ENCODE measurements at places on chromosomes 4 and X.

DNA sequence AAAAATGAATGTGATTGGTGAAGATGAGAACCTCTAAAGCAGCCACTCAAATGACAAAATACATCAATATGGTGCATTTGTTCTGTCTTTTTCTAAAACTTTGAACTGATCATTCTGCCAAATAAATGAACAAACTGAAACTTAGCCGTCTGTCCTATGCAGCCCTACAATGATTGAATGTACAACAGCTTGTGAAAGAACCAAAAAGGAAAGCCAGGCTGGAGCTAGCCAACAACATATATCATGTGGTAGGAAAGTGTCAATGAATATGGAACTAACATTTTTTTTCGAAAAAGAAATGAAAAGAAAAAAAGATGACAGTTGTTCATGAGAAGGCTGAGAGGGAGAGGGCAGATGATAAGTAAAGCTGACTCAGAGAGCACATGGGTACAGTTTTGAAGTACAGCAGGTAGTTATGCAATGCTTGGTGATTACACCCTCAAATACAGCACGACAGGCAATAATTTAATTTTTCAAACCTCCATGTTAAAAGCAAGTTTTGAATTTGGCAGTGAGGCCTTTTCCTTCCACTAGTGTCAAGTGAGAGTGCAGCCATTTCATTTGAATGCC is 21.2 kb upstream of the SLC7A11 start:
- no peak for DNase-seq

DNA sequence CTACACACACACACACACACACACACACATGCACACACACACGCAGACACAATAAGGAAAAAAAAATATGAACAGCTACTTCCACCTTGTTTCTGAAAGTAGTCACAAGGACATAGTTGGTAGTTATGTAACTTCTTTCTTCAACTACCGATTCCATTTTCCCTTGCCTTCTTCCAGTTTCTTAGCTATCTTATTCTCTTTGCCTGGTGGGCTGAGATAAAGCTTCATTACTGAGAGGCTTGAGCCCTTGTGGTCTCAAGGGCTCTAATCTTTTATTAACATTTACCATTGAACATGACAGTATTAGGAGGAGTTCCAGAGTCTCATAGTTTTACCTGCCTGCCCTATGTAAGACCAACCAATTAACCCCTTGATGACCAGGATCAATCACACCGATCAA is 8.9 kb upstream of the SMIM10 start:
- no peak for DNase-seq

GRCh38 chrX:40871385-40872082 is 136.2 kb upstream of the MED14 start:
- no peak for DNase-seq

- no peak for DNase-seq
These were observed 10.3 kb downstream of the HADH start for GRCh38 chr4:107999932-108000539.

DNA sequence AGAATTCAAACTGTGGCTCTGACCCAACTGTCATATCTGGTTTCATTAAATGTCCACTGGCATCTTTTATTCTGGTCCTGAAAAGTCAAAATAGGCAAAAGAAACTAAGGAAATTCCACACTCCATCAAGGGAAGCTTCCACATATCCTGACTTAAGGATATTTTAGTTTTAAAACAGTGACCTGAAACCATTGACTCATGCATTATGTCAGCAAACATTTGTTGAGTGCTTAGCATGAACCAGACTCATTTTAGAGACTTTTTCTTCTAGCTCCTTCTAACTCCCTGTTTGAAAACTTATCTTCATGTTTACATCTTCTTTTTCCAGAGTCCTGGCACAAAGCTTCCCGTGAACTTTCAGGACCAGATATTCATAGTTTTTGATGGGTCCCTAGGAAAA is 6.9 kb upstream of the CXCL1 start:
- no peak for DNase-seq

- peak; percentile 72 for DNase-seq
These were observed 108.4 kb downstream of the DOCK11 start for GRCh38 chrX:118603981-118604380.

DNA sequence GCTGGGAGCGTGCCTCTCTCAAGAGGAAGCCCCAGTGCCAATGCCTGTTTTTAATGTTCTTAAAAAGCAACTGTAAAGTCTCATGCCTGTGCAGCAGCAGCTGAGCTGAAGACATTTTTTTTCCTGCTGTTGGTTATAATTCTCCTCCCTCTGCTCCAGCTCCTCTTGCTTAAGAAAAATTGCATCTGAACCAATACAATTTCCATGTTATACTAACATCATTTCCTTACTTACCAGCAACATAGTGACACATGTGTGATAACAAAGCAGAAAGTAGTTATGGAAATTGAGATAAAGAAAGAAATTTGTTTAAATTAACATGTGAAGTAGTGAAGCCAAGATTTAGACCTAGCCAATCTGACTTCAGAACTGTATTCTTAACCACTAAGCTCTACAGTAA is 101.4 kb downstream of the TBC1D19 start:
- DNase-seq: no peak

GRCh38 chr4:37678624-37679023 is 7.6 kb downstream of the RELL1 start:
- no peak for DNase-seq

GRCh38 chr4:140257461-140258305 is 103.7 kb upstream of the MAML3 start:
- DNase-seq: no peak

- DNase-seq: no peak
These were observed 79.7 kb downstream of the VMA21 start for GRCh38 chrX:151476604-151477303.

- no peak for DNase-seq
These were observed 383 bp upstream of the TBC1D19 start for GRCh38 chr4:26583538-26583864.

DNA sequence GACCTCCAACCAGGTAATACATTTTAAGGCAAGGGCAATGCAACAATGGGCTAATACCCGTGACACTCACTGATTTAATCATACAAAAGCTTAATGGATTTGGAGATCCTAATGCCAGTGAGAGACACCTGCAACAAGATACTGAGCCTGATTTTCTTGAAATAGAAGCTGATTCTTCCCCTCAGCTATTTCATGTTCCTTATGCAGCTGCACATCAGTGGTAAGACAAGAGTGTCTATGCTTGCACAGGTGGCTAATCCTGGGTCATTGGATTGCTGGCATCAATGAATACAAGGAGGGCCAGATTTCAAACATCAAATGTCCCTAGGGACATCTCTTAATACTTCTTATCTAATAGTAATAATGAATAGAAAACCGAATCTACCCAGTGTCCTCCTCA is 139.7 kb downstream of the PPARGC1A start:
- DNase-seq: no peak

DNA sequence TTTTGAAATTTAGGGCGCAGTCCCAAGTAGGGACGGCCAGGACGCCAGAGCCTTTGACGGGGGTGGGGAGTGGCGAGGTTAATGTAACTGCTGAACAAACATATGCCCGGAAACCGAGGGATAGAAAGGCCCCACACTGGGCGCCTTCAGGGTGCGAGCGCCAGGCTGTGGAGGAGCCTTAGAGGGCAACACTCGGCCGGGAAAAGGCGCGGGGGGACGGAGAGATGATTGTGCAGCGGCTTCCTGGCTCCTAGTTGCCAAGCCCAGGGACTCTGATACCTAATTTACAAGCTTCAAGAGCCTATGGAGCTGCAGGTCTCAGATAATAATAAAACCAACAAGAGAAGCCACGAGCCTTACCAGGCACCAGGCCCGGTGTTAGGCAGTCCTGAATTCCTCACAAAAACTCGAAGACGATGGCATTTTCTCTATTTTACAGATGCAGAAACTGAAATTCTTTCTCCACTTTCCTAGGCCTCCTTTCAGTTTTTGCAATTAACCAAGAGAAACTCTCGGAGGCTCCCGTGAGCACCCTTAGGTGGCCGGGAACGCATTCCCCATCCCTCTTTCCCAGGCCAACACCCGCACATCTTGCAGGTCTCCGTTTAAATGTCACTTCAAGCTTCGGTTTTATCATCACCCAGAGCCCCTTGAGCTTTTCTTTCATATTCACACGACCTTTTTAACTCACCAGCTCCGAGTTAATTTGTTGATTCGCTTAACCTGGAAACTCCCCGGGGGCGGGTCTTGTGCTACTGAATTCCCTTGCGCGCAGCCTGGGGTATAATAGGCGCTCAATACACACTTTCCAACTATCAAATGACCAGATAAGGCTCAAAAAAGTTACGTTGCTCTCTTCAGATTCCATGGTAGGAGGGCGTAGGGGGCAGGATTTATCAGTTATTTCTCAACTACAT is 6.4 kb upstream of the GSX2 start:
- no peak for DNase-seq

- DNase-seq: no peak
These were observed 109.2 kb upstream of the OTUD4 start for GRCh38 chr4:145289403-145290076.

DNA sequence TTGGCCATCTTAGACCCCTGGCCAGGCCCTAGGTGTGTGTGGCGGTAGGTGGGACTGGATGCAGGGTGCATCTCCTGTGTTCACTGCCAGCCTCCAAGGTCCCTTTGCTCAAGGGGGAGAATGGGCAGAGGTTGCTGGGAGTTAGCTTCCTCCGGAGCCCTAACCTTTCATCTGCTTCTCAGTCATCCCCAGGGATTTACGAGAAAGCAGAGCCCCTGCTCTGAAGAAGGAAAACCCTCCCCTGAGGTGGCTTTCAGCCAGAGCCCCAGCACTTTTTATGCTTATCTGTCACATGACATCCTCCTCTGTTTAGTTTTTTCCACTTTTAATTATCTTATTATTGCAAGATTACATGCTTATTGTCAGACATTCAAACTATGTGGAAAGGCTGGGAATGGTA is 44.9 kb upstream of the DDX3X start:
- DNase-seq: no peak

DNA sequence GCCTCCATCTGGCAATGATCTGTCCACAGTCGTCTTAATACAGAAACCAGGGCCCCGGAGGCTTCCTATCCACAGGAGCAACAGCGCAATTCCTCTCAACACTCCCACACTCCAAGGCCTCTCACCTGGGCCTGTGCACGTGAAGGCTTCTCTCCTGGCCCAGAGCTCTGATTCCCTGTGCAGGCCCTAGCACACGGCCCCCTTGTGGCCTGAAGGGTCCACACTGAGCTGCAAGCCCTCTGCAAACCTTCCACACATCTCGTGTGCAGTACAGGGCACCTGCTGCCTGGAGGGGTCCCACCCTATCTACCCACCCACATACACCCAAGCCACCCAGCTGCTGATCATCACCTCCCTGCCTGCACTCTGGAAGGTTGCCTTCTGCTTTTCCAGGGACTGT is 150.1 kb upstream of the NUDT10 start:
- DNase-seq: no peak

DNA sequence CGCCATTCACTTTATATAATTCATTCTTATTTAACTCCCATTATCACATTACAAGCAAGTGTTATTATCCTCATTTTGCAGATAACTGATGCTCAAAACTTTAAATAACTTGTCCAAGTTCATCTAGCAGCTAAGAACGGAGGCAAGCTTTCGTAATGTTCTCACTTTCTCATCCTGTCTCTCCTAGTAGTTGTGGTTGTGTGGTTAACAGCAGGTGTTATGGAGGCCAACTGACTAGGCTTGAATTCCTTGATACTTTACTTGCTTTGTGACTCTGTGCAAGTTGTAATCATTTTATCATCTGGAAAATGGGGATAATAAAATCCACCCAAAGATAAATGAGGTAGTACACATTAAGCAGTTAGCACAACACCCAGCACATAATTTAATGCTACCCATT is 109.9 kb upstream of the PTPN13 start:
- no peak for DNase-seq

DNA sequence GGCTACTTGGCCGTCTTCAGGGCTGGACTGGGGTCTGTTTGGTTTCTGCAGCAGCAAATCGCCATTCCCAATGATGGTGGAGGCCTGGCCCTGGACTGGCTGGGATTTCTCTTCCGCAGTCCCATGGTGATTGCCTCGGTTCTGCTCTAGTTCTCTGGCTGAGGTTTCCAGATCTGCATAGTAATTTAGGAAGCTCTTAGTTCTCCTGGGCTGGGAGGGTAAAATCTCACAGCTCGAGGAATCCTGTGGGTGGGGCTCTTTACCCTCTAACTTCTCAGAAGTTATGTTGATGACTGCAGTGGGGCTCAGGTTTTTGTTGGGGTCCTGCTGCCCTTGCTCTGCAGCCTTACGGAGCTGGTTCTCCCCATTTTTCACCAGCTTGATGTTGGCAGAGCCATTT is 200.6 kb downstream of the APBB2 start:
- no peak for DNase-seq

- DNase-seq: peak; percentile 48
These were observed 2.5 kb upstream of the BRWD3 start for GRCh38 chrX:80812176-80812575.

DNA sequence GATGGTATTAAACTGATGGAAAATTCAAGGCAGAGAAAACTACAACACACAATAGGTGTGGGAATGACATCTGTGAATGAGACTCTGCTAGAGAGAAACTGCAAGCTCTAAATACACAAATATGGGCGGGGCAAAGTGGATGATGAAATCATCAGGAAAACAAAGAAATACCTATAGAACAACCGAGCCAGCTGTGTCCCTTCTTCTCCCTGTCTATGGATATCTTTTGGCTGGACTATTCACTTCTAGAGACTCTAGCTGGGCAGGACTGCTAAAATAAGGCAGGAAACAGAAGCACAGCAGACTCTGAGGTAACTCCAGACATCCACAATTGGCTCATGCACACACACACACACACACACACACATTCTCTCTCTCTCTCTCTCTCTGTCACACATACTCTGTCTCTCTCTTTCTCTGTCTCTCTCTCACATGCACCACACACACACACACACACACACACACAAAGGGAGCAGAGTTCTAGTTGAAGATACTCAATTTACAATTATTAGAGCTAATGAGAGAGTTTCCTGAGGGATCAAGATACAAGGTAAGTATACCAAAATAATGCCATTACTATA is 27.2 kb upstream of the EDNRA start:
- DNase-seq: no peak

- DNase-seq: no peak
These were observed 11.2 kb upstream of the XG start for GRCh38 chrX:2740672-2741071.

DNA sequence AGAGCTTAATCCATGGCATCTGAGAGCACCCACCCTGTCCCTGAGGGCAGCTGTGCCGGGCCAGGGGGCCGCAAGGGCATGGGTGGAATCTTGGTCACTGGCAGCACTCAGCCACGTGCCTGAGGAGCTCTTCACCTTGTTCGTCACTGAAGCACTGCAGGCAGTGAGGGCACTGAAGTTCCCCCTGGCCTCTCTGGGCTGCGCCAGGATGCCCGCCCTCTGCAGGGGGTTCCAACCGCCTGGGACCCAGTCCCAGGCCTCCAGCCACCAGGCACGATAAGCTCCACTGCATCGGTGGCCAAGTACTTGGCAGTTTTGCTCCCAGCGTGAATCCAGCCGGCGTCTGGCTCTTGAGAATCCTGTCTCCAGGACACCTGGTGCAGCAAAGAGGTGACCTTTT is 96.4 kb upstream of the MED14 start:
- DNase-seq: no peak

DNA sequence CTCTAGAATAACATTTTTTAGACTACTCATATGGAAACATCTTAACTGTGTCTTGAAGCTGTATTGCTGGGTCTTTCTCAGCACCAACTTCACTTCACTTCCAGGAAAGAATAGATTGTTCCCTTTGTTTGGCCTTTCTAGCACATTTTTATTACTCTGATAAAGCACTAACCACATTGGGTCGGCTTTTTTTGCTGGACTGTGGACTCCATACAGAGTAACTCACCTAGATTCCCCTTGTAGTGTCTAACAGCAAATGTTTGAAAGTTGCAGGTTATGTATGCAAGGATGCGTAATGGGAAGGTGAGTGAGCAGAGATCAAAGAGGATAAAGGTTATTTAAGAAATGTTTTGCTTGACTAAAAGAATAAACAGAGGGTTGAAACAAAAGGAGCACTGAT is 101.2 kb downstream of the MMRN1 start:
- DNase-seq: no peak

All from pons (tissue), 1 donor.